ENCODE measurements at places on chromosomes 12 and 14.

- peak; percentile 9 for DNase-seq
Observed at GRCh38 chr12:1838205-1838993, 18.0 kb downstream of the LRTM2 start.

GRCh38 chr12:72207486-72208409 is 64.4 kb upstream of the TRHDE start:
- no peak for DNase-seq

DNA sequence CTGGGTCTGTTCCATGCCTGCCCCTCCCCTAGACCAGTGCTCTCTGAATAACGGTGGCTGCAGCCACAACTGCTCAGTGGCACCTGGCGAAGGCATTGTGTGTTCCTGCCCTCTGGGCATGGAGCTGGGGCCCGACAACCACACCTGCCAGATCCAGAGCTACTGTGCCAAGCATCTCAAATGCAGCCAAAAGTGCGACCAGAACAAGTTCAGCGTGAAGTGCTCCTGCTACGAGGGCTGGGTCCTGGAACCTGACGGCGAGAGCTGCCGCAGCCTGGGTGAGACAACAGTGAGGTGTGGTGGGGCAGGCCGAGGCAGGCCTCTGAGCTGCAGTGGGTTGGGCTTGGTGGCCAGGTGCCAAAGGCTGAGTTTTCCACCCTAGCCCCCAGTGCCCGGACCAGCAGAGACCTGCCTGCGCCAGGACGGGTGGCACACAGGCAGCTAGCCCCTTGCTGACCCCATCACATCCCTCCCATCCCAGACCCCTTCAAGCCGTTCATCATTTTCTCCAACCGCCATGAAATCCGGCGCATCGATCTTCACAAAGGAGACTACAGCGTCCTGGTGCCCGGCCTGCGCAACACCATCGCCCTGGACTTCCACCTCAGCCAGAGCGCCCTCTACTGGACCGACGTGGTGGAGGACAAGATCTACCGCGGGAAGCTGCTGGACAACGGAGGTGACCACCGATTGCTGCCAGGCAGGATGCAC is 28.2 kb upstream of the LRP1-AS start:
- DNase-seq: peak; percentile 90

- no peak for DNase-seq
Observed at GRCh38 chr14:71437870-71438269, 494.4 kb upstream of the RGS6 start.

- peak; percentile 62 for DNase-seq
Observed at GRCh38 chr12:46661110-46661845, 164.5 kb downstream of the SLC38A4 start.

DNA sequence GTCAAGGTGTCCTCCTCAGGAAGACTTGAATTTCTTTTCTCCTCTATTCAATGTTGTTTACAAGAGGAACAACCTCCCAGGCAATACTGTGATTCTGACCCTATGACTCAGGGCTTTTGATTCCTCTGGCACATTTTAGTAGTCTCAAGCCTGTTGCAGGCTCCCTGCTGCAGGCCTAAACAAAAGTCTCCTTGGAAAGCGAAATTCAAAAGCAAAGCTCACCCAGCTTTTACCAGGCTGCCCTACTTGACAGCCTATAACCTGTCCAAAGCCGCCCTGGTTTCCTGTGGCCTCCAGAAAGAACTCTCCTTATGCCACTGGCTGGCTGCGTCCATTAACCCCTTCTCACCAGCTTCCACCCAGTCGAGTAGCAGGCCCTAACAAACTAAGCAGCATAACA is 11.6 kb downstream of the FGD6 start:
- no peak for DNase-seq

GRCh38 chr12:85489194-85489593 is 209.2 kb downstream of the ALX1 start:
- peak; percentile 75 for DNase-seq

DNA sequence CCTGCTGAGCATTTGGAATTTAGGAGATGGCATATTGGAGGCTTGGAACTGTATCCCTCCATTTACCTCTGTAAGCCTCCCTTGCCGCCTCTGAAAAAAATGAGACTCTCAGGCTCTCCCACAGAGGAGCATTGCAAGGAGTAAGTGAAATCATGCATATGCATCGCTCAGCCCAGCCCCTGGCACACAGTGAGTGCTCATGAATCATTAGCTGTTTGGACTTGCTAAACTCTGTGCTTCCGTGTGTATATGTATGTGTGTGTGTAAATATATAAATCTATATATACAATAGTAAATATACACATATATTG is 17.1 kb upstream of the TBX3 start:
- no peak for DNase-seq

- peak; percentile 39 for DNase-seq
Observed at GRCh38 chr14:59377991-59378601, 87.1 kb downstream of the GPR135 start.

DNA sequence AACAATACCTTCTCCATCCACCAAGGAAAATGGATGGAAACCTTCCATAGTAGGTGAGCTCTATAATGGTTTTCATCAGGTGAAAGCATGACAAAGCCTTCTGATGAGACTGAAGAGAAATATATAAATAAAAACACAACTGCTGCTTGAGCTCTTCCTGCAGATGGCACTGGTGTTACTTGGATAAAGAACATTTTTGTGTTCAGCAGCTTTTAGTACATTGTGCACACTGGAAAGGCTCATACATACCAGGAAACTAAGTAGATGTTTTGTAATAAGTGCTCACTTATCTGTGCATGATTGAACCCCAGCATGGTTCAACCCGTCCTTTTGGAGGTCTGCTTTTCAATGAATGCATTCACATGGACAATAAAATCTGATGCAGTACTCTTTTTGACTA is 357.3 kb upstream of the MIS18BP1 start:
- peak; percentile 31 for DNase-seq

DNA sequence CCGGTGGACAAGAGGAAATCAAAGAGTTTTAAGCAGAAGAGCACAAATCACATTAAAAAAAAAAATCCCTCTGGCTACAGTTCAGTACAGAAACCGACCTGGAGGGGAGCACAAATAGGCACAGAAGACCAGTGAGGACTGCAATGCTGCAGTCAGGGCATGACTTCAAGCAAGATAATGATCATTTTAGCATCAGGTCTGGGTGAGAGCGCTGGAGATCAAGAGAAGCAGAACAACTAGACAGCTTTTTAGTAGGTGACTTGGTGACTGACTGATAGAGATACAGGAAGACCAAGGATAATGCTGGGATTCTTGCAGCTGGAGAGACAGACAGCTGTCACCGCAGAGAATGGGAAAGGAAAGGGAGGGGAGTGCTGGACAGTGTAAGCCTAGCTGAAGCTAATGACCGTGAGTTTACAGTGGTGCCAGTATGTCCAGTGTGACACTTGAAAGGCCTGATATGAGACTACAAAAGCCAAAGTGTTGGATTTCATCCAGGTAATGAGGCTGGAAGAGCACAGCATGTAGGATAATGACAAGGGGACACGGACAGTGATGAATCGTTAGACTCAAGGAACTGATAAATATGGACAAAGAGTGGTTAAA is 5.6 kb downstream of the NFYB start:
- peak; percentile 72 for DNase-seq

DNA sequence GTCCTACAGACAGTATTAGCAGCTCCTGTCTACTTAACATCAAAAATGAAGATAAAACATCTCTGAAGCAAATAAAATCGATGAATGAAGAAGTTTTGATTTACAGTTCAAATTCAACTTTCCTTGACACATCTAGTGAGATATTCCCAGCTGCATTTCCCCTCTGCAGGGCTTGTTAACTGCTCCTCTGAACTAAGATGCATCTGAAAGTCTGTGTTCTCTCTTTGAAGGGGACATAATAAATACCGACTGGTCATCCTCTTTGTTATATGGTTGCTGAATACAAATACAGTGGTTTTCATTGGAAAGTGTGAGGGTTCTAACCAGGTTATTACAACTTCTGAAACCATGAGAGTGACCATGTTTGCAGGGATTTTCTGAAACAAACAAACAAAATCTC is 266.4 kb upstream of the SLC16A7 start:
- DNase-seq: no peak

DNA sequence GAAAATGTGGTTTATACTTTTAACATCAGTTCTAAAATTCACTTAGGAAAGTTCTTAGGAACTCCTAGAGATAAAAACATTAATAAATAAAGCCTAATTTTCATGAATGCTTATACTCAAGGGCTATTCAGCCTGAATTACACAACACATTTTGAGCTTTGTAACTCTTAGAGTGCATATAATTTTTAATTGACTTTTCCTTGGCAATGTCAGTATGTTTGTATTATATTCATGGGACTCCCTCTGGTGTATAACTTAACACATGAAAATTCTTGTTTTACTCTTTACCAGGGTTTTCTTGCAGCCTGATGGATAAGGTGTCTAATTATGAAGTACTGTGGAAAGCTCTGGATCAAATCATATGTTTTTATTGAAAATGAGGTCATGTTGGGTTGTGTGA is 150.6 kb upstream of the HMGA2 start:
- DNase-seq: no peak

DNA sequence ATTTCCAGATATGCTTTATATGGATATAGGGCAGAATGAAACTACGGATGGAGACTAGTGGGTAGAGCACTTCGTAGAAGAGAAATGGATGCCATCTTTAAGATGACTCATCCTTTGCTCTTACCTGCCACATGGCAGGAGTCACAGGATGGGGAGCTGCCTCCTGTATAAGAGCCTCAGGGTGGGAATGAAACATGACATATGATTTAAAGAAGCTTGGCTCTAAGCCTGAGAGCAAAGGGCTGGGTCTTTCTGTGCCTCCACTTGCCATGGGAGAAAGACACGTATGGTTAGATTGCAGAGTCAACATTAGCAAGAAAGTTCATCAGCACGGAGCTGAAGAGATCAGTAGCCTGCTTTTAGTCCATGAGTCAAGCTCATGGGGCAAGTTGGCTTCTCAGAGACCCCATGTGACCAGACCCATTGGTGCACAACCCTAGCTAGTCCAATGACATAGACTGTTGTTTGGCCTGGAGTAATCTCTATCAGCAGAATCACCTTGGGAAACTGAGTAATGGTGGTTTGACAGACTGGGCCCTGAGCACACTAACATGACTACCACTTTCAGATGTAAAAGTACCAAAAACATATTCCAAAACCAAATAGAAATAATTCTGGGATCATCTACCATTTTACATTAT is 38.1 kb upstream of the IL22 start:
- no peak for DNase-seq

DNA sequence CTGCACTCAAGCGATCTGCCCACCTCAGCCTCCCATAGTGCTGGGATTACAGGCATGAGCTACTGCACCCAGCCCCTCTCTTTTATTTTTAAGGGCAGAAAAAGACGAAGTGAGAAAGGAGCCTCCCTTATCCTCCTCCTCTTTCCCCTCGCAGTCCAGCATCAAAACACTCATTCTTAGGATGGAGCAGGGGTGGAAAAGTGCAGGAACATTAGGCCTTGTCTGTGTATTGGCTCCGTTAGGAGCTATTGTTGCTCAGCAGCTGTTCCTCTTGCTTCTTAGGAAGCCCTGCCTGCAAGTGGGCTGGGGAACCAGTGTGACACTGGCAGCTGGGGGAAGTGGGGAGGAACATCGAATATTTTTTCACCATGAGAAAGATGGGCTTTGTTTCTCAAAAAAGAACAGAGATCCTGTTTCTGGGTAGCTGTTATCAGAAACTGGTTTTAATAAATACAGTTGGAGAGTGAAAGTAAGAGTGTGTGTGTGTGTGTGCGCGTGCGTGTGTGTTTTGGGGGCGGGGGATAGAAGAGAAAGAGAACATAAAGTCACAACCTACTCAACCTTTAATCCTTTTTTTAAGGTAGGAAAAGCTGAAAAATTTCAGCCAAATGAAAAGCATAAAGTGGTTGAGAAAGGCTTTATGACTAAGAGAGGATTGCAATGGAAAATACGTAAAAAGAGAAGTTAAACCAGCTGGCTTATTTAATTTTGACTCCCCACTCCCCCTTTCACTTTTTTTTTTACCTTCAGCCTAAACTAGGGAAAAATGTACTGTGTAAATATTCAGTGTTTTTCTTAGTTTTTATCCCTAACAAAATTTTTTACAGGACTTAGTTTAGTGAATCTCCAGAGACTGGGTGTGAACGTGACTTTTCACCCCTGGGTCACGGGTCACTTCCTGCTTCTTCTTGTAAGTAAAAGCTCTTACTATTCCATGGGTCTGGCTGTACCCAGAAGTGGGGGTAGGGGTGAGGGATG is 197.2 kb upstream of the PLEKHG7 start:
- peak; percentile 51 for DNase-seq

DNA sequence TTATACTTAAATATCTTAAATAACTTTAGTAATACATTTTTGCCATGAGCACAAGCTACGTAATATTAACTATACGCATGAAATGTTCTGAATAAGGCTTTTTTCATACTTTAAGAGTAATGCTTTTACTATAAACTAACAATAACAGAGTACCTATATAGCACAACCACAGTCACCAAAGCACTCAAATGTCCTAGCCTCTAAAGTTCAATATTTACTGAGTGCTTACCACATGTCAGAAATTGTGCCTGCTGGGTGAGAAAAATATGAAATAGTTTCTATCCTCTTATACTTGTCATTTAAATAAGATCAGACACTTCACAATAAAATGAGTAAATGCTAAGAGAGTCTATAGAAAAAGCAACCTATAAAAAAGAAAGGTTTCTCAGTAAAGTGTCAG is 83.1 kb downstream of the SH2B3 start:
- DNase-seq: no peak

- no peak for DNase-seq
Observed at GRCh38 chr12:113049976-113050742, 6.4 kb upstream of the DTX1 start.

GRCh38 chr14:59422069-59422881 is 42.9 kb downstream of the GPR135 start:
- DNase-seq: no peak

- DNase-seq: no peak
Observed at GRCh38 chr12:123126294-123127181, 24.4 kb downstream of the PITPNM2 start.

DNA sequence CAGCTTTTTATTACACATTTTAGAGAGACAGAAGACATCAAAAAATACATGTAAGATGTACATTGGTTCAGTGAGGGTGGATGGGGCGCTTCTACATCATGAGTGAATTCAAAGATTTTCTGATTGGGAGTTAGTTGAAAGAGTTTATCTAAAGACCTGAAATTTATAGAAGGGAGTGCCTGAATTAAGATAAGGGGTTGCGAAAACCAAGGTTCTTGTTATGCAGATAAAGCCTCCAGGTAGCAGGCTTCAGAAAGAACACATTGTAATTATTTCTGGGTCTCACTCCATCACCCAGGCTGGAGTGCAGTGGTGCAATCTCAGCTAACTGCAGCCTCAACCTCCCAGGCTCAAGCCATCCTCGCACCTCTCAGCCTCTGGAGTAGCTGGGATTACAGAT is 26.2 kb upstream of the TMPO start:
- no peak for DNase-seq

DNA sequence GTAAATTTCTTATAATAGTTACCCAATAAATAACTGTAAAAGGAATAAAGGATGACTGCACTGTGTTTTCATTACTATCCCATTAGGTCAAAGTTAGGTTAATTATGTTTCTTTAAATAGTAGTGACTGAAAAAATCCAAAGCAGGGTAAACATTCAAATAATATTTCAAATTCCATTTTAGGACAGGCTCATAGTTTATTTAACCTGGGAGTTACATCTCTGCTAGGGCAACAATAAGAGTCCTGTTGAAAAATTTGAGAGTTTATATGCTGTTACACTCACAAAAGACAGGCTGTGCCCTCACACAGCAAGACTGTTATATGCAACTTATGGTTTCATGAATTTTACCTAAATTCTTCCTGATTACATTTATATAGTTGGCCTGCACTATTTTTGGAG is 8.0 kb downstream of the ERP27 start:
- DNase-seq: no peak

GRCh38 chr12:117854339-117855012 is 114.3 kb downstream of the KSR2 start:
- DNase-seq: peak; percentile 9

GRCh38 chr12:43621262-43621661 is 69.3 kb upstream of the ADAMTS20 start:
- no peak for DNase-seq

Data from DMS153 (cell line).